ENCODE measurements at places on chromosomes 4 and X.

GRCh38 chrX:63758011-63758410 is 27.0 kb downstream of the ARHGEF9 start:
- no peak for DNase-seq

DNA sequence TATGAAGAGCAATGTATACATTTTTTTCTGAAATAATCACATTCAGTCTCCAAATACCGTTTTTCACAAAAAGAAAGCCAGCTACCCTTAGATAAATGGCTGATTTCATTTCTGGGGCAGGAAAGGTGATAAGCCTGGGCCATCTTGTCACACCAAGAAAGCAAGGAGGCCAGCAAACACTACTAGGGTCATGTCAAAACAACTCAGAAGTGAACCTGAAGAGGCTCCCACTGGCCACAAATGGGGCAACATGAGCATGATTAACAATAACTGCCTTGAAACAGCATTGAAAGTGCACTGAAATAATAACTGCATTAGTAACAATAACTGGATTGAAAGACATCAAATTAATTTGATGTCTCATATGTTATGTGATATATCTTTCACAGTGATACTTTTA is 39.3 kb downstream of the SH3KBP1 start:
- no peak for DNase-seq

GRCh38 chr4:70660106-70660505 is 6.2 kb downstream of the JCHAIN start:
- no peak for DNase-seq

DNA sequence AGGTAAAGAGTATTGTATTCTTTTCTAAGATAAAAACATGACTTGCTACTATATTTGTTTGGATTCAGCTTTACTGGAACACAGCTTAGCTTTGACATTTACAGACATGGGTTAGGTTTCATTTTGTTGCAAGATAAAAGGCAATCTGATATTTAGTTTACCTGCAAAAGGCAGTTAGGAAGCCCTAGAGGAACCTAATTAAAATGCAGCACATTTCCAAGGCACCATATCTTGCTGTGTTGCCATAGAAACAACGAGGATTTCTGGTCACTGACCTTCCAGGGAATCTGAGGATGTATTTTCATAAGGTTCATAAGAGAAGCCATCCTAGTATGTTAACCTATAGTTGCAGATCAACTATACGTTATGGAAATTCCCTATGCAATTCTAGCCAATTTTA is 116.0 kb downstream of the SNCA start:
- DNase-seq, result no peak

GRCh38 chr4:90852237-90852636 is 725.0 kb downstream of the CCSER1 start:
- DNase-seq, result no peak

- no peak for DNase-seq
Observed at GRCh38 chr4:149897783-149898182, 82.1 kb upstream of the IQCM start.

GRCh38 chr4:14816623-14817261 is 185.5 kb upstream of the CPEB2 start:
- no peak for DNase-seq

DNA sequence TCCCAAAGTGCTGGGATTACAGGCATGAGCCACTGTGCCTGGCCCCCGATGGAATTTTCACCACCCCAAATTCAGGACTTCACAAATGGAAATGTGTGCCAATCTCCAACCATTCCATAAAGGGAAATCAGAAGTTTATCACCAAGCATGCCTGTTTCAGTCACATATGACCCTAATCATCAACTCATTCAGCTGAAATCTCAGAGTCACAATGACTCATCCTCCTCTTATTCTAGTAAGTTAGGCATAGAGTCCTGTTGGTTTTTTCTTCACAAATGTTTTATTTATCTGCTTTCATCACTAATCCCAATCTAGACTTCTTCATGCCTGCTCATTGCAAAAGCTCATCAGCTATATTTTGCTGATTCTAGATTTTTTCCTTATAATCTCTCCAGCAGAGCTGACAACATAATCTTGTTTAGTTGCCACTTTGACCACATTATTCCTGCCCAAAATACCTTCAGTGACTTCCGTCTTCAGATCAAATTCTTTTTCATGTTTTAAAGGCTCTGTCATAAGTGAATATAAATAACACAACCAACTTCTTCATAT is 83.3 kb downstream of the SLC7A11 start:
- peak; percentile 65 for DNase-seq

DNA sequence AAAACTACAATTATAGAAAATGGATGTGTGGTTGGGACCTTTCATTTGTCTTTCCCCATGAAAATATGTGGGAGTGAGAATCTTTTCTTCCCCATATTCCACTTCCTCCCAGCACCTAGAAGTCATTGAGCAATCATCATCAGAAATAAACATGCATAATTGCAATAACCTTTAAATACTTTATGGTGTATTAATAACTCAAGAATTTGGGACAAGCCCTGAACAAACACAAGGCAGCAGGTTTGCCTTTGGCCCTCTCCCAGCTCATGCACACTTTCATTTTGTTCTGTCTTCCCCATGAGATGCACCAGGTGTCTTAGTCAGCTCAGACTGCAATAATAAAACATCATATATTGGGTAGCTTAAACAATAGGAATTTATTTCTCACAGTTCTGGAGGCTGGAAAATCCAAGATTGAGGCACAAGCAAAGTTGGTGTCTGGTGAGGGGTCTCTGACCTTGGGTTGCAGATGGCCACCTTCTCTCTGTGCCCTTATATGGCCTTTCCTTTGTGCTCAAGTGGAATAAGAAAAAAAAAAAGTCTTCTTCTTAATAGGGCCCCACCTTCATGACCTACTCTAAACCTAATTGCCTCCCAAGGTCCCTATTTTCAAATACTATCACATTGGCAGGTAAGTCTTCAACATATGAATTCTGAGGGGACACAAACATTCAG is 34.7 kb upstream of the TMEM184C start:
- no peak for DNase-seq

DNA sequence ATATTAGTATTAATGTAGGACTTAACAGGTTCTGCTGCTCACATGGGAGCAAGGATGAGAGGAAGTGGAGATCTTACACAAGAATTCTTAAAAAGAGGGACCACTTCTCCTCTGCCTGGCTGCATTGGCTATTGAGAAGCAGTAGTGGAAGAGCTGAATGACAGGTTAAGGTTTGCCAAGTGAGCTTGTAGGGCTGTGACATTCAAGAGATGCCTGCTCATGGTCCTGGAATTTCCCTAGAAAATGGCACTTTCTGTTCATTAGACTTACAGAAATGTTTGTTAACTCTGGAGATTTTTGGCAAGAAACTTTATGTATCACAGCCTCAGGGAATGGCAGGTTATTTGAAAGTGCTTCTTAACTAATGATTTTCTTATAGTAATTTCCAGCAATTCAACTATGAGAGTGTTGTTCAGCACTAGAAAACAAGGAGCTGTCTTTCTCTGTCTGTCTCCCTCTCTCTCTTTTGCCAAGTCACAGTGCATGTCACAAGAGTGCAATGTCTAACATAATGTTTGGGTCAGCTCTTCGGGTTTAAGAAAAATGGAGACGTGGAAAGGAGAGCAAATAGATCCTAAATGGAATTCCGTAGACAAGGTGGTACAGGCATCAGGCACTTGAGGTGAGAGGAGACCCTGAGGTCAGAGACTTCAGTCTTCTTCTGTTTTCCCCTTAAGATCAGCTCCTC is 8.3 kb upstream of the NAP1L5 start:
- no peak for DNase-seq

DNA sequence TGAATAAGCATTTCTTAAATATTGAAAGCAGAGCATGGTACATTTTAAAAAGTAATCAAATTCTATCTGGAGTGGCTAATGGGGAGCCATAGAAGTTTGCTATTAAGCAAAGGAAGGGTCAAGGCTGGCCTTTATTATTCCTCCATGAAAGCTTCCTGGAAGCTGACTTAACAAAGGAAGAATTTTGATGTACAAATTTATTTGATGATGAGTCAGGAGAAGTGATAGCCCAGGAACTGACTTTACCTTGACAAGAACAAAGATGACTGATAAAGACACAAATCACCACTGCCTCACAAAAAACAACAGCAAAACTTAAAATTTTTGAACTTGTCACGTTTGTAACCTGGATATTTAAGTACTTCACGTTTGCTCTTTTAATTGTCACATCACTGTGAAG is 872.1 kb downstream of the PCDH7 start:
- no peak for DNase-seq

DNA sequence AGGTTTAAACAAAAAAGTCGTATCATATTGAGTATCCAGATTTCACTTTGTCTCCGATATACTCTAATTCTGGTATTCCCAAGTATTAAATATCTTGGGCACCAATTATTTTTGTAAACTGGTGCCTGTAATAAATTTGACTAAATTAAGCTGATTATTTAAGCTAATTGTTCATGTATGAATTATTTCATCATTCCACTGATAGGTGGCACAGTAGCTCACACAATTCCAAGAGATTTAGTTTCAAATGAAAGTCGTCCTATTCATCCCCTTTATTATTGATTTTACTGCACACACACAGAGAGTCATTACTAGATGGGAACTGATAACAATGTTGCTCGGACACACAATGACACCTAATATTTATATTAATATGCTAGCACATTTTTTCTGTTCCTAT is 432.4 kb downstream of the DMD start:
- no peak for DNase-seq

DNA sequence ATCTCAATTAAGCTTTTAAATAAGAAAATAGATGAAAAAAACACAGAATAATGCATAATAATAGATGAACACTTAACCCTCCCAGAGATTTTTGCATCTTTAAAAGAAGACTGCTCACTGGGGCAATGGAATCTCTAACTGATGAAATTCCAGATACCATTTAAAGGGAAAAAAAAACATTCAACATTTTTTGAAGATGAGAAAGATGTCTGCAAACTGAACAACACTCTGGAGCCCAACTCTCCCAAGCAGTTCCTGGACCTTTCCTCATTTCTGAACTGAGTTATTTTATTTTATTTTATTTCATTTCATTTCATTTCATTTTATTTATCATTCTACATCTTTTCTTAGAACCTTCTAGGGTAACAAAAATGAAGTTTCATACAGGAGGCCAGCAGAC is 90.7 kb downstream of the CORIN start:
- no peak for DNase-seq

GRCh38 chr4:153683763-153684181 is 308 bp upstream of the TLR2 start:
- no peak for DNase-seq

- DNase-seq, result peak; percentile 59
Observed at GRCh38 chr4:15479089-15479912, 9.6 kb downstream of the CC2D2A start.

DNA sequence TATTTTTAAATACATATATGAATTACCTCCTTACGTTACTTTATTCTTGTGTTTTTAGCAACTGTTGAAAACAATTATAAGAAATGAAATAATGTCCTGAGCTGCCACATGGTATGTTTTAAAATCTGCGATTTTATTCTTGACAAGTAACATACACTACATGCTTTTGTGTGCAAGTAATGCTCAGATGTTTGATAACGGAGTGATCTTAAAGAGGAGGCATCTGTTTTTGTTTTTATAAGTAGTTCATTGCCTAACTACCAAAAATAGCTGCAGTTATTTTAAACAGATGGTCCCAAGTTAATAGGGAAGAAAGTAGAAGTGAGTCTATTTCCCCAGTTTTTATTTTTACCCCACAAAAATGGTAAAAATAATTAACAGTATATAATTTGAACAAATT is 55.2 kb downstream of the GAB1 start:
- no peak for DNase-seq

GRCh38 chr4:39442998-39443397 is 15.7 kb downstream of the RPL9 start:
- DNase-seq, result no peak

DNA sequence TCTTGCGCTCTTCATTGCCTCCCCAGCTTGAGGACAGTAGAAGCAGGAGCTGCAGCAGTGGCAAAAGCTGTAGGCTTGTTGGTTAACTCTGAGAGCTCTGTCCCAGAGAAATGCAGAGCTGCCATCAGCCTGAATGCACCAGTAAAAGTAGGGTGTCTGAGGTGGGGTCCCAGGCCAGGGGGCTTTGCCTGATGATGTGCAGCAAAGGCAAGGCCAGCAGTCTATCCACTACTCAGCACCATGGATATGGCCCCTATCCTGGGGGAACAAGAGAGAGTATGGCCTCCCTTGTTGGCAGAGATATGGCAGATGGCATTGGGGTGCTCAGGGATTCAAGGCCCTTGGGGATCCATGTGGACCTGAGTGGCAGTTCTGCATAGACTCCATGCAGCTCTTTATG is 180.2 kb downstream of the HMGN5 start:
- no peak for DNase-seq

- peak; percentile 36 for DNase-seq
Observed at GRCh38 chrX:21972721-21973120, 32.2 kb downstream of the SMS start.

GRCh38 chrX:125810856-125811255 is 355.2 kb downstream of the DCAF12L2 start:
- no peak for DNase-seq

DNA sequence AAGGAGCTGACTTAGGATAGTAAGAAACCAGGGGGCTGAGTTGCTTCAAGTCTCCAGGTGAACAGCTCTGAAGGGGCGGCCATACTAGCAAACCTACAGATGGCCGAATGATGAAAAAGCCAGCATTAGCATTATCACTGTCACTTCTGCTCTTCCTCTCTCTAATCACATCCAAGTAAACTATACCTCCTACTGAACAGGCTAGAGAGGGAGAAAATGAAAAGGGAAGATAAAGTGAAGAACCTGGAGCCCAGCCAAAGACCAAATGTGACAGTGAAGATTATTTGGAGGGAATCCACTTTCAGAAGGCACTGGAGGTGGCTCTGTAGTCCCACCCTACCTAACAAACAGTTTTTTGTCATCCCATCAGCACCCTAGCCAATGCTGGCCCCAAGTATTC is 50.4 kb upstream of the PRPS1 start:
- no peak for DNase-seq

GRCh38 chrX:40176351-40177116 is 78.8 kb upstream of the BCOR start:
- DNase-seq, result no peak

- no peak for DNase-seq
Observed at GRCh38 chr4:82825425-82825824, 26.8 kb upstream of the SCD5 start.

GRCh38 chr4:11904846-11905739 is 476.4 kb upstream of the HS3ST1 start:
- DNase-seq, result no peak

DNA sequence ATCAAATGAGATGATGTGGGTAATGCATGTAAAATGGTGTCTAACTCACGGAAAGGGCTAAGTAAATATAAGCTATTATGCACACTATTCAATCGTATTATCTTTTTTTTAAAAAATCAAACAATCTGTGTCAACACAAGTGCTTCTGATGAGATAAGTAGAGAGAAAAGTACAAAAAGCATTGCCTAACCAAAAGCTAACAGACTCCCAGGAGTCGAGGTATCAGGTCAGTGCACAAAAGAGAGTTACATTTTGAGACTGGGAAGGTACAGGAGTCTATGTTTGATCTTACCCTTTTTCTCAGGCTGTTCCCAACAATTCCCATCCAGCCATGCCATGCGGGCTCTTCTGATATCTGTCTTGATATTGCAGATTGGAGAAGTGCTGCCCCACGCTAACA is 203.3 kb upstream of the ZIC3 start:
- DNase-seq, result no peak

GRCh38 chrX:6557690-6558089 is 22.8 kb upstream of the VCX3A start:
- no peak for DNase-seq

GRCh38 chr4:11593576-11594116 is 165.0 kb upstream of the HS3ST1 start:
- no peak for DNase-seq

GRCh38 chr4:169664615-169665014 is 44.2 kb downstream of the CLCN3 start:
- no peak for DNase-seq
